ENCODE measurements at places on chromosomes 16 and 17. TPM values are rescaled to one million over a fixed set of nuclear protein-coding genes. Genes with fewer than 3 reads are reported as not detected.
A peak's percentile ranks its signal among the peaks of the same experiment; 100 is the strongest.

NHLRC4 gene
- total RNA-seq: 0.59 TPM

GLIS2 gene
- 0.16 TPM for total RNA-seq

C17orf50 gene
- total RNA-seq: not detected

KIFC3 gene
- total RNA-seq: 0.64 TPM

HSPB9 gene
- not detected for total RNA-seq

ARHGDIG gene
- total RNA-seq: not detected

SLC38A8 gene
- not detected for total RNA-seq

FAM20A gene
- total RNA-seq: not detected

CHST6 gene
- not detected for total RNA-seq

PRSS27 gene
- 3.2 TPM for total RNA-seq

EME1 gene
- total RNA-seq: 45.9 TPM

RNF112 gene
- total RNA-seq: 0.71 TPM

INCA1 gene
- 2.6 TPM for total RNA-seq

DNA sequence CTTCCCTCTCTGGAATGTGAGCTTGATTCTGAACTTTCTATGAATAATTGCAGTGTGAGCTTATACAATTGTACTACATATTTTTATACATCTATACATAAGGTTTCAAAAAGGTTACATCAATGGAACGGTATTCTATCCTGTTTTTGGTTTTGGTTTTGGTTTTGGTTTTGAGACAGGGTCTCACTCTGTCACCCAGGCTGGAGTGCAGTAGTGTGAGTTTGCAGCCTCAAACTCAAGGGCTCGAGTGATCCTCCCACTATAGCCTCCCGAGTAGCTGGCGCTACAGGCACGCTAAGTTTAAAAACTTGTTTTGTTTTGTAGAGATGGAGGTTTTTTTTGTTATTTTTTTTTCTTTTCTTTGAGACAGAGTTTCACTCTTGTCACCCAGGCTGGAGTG is 1.1 kb downstream of the CTRB1 start:
- DNase-seq: no peak

GRCh38 chr17:29189355-29189754 is 9.2 kb upstream of the MYO18A start:
- no peak for DNase-seq

DNA sequence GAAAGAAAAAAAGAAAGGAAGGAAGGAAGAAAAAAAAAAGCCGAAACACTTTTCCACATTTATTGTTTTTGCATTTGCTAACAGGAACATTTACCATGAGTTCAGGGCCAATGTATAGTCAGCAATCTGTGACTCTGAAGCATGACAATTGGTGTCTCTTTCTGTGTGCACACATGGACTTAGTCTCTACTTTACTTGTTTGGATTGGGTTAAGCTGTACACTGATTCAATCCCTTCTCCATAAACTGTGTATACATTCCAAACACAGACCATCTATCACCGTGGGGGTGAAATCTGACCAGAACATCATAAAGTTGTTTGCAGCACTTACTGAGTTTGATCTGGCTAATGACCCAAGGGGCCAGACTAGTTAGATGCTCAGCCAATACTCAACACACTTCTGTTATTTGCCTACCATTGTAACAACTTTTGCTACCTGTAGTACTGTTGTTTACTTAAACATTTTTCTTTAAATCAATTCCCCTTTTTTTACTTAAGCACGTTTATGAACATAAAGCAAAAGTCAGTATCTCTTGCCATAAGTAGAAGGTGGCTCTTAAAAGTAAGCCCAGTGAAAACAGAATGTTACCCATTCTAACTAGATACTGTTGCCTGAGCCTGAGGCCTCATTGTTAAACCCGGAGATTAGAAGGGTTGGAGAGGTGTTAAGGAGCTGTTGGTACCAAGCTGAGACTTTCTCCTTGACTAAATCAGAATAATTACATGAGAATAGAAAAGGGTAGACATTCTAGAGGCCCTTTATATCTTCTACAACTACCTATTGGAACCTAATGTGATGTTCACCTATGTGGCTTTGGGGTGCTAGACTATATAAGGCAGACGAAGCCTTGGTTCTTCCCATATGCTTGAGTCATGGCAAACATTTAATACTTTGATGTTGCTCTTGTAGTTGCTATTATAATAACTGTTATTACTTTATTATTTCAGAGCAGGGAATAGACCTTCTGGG is 41.8 kb downstream of the SCNN1B start:
- DNase-seq: no peak

- no peak for DNase-seq
These were observed 355.3 kb downstream of the TOX3 start for GRCh38 chr16:52191531-52192134.

DNA sequence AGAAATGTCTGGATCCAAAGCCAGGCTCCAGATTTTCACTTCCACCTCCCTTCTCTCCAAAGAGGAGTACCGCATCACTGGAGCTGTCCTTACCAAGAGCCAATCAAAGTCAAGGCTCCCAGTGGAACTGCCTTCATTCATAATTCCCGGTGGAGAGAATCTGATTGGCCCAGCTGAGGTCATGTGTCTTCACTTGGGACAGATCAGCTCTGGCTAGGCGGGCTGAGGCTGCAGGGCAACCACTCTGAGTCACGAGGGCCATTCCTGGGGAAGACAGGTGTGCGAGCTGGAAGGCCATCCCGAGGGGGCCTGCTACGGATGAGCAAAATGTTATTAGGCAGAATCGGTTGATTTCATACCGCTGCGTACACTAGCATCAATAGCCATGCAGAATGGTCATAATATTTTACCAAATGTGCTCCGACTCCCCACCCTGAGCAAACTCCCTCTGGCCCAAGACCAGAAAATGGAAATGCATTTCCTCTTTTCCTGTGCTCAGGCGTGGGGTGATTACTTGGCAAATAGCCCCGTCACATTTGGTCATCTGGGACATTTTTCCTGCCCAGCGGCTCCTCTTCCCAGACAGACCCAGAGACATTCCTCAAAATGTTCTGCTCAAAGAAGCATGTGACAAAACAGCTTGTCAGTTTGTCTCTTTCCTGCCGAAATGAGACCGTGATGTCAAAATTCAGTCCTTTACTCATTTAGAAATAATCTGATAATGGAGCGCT is 111.1 kb downstream of the AIPL1 start:
- no peak for DNase-seq

DNA sequence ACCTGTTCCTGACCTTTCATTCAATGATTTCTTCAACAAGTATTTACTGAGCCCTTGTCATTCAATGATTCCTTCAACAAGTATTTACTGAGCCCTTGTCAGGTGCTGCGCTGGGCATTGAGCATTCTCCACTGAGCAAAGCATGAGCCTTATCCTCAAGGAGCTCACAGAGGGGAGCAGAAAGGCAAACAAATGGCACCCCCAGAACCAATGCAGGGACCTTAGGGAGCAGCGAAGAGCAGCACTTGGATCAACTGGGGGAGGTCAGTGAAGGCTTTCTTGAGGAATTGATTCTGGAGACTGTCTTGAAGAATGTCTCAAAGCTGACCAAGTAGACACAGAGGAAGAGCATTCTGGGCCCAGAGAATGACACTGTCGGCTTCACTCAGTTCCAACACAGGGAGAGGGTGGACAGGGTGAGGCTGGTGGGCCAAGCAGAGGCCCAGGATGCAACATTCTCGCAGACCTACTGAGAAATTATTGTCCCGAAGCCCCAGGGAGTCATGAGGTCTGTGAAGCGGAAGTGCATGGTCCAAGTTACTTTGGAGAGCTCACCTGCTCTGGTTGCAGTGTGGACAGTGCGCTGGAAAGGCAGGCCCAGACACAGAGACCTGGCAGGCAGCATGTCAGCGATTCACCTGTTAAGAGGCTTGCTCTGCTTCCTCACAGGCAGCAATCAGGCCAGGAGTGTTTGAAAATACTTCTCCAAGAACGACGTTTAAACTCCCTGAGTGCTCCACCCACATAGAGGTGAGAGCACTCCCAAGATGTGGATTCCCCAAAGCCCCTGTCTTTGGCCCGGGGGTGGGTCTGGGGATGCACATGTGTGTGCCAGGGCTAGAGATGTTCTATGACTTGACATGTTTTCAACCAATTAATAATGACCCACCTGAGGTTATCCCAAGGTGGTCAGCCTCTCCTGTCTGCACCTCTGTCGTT is 3.2 kb upstream of the MPO start:
- DNase-seq: no peak

DNA sequence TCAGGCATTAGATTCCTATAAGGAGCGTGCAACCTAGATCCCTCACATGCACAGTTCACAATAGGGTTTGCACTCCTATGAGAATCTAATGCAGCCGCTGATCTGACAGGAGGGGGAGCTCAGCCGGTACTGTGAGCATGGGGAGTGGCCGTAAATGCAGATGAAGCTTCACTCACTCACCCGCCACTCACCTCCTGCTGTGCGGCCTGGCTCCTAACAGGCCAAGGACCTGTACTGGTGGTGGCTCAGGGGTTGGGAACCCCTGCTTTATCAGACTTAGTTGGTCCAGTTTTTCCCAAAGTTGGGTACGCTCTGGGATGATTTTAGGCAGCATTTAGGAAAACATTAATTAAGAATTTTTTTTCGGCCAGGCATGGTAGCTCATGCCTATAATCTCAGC is 103.8 kb downstream of the MARF1 start:
- DNase-seq: no peak

DNA sequence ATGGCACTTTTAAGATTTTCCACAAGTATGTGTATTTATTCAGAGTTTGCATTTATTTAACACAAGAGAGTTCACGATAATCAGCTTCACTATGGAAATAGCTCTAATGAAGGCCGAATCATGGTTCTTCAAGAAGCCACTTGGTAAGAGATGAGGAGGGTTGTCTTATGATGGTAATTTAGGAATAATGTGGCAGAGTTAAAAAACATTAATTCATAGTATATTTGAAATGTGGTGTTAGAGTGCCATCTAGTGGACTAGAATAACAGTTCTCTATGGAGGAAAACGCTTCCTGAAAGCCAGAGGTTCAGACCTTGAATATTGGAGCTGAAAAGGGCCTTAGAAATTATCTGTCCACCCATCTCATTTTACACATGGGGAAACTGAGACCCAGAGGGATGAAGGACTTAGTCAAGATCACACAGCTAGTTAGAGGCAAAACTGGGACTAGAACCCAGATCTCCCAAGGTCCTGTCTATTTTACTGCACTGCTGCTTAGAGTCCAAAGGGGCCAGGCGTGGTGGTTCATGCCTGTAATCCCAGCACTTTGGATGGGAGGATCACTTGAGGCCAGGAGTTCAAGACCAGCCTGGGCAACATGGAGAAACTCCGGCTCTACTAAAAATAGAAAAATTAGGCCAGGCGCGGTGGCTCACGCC is 33.8 kb upstream of the KPNB1 start:
- DNase-seq: no peak

DNA sequence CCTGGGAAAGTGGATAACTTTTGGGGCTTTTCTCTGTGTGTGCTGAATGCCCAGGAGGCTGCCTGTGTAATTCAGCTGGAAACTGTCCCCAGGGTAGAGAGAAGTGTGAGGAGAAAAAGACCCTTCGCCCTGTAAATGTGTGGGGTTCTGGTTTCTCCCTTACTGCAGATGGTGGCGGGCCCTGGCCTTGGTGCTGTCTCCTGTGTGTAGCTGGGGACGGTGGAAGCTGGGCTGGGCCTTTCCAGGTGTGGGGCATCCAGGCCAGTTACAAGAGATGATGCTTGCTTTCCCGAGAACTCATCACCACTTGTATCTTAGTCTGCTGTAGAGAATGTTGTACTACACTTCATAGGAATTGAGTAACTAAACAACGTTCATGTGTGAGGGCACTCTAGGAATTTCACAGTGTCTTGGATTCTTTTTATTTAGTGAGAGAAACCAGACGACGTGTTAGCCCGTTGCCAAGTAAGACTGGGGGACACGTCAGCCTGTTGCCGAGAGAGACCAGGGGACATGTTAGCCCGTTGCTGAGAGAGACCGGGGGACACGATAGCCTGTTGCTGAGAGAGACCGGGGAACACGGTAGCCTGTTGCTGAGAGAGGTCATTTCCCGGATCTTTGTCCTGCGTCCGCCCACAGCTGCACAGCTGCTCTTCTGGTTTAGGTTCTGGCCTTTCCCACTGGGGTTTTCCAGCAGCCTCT is 43.1 kb downstream of the TBCD start:
- no peak for DNase-seq

- no peak for DNase-seq
These were observed 26.4 kb downstream of the GOSR1 start for GRCh38 chr17:30503558-30503957.

GRCh38 chr16:25707982-25708583 is 16.3 kb downstream of the HS3ST4 start:
- DNase-seq: peak; percentile 9

DNA sequence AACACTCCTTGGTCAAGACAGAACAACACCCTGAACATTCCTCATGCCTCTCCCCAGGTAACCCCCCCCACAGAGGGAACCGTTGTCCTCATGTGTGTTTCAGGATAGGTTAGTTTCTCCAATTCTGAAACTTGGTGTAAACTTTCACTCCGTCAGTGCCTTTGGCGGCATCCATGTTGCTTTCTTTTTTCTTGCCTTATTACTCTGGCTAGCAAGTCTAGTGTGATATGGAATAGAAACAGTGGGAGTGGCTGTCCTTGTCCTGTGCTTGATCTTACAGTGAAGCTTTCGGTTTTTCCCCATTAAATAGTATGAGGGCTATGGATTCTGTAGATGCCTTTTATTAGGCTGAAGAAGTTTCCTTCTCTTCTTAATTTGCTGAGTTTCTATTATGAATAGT is 35.7 kb upstream of the GNG13 start:
- no peak for DNase-seq

DNA sequence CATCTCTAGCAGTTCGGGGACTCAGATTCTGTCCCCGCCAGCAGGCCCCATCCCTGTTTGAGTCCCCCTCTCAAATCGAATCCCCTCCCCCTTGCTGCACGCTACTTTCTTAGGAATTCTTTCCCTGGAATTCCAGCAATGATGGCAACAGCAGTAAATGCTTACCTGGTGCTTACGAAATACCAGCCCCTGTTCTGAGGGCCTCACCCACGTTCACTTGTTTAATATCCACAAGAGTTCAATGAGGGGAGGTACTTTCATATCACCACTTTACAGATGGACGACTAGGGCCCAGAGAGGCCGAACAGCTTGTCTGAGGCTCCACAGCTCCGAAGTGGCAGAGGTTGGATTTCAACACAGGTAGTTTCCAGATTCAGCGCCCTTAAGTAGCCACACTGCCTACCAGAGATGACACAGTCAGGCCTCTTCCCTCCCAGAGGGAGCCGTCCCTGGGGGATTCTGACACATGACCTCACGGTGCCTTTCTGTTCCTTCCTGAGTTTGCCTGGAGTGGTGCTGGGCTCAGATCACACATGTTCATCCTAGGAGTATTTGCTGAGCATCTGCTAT is 120.7 kb upstream of the GSE1 start:
- DNase-seq: no peak

- no peak for DNase-seq
These were observed 11.5 kb upstream of the TBX4 start for GRCh38 chr17:61440697-61441096.

DNA sequence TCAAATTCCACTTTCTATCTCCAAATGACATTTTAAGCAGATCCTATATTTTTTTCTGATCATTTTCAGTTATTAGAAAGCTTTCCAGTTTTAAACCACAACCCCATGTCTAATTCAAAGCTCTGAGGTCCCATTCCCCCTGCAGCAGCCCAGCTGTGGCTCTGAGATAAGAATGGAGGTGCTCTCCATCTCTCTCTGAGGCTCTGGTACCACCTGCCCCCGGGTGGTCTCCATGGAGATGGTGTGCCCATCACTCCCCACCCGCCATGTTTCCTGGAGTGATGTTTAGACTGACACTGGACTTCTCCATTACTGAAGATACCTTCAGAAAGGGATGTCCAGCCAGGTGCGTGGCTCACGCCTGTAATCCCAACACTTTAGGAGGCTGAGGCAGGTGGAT is 68.1 kb upstream of the SEC14L1 start:
- DNase-seq: no peak

- no peak for DNase-seq
These were observed 17.3 kb downstream of the MILR1 start for GRCh38 chr17:64466019-64466735.

- no peak for DNase-seq
These were observed 150.5 kb upstream of the SOX9 start for GRCh38 chr17:71970312-71970711.

All from activated naive CD4-positive, alpha-beta T cell treated with anti-CD3 and anti-CD28 coated beads, Interleukin-2, amount 50 U/mL, for 72 hours (primary cell).